ENCODE measurements at places on chromosomes 5 and 9.

GRCh38 chr5:151094852-151095245, 14.0 kb upstream of the TNIP1 start:
- no peak for DNase-seq

DNA sequence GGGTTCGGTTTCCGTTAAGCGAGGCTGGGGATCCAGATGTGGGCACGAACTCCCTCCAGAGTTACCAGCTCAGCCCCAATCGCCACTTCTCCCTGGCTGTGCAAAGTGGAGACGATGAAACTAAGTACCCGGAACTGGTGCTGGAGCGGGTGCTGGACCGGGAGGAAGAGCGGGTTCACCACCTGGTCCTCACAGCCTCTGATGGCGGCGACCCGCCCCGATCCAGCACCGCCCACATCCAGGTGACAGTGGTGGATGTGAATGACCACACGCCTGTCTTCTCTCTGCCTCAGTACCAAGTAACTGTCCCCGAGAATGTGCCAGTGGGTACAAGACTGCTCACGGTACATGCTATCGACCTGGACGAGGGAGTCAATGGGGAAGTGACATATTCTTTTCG, 803 bp downstream of the PCDHGA7 start:
- DNase-seq: no peak

DNA sequence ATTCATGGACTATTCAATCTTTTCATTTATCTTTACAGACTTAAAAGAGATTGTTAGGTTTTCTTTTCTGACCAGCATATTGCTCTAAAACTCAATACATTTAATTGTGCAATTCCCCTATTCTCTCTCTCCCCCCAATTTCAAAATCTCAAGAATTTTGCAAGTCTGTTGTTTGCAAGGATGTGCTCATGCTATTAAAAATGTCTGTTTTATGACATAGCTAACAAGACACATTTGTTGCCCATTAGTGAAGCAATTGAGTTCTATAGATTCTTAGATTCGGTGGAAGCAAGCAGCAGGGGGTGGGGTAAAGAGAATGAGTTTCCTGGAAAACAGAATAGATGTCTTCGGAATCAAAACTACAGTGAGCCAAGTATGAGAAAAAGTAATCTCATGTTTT, 8.5 kb upstream of the CSNK1A1 start:
- no peak for DNase-seq

DNA sequence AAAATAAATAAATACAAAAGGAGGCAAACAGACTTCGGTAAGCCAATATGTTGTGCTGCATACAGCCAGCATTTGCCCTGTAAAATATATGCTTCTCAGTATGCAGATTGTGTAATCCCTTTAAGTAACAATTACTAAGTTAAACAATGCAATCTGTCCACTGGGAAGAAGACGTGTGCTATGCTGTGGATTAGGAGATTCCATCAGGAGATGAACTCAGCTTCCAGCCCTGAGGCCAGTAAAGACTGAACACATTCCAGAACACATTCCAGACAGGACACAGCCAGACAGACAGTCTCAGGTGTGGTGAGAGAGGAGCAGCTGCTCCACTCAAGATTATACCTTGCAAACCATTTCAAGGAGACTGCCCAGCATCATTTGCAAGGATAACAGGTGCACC, 97.8 kb downstream of the MPDZ start:
- DNase-seq: no peak

- DNase-seq: no peak
These were observed 1.1 kb upstream of the ANXA2R start for GRCh38 chr5:43041110-43041668.

- DNase-seq: no peak
These were observed 357.6 kb upstream of the RPS23 start for GRCh38 chr5:82635561-82636288.

DNA sequence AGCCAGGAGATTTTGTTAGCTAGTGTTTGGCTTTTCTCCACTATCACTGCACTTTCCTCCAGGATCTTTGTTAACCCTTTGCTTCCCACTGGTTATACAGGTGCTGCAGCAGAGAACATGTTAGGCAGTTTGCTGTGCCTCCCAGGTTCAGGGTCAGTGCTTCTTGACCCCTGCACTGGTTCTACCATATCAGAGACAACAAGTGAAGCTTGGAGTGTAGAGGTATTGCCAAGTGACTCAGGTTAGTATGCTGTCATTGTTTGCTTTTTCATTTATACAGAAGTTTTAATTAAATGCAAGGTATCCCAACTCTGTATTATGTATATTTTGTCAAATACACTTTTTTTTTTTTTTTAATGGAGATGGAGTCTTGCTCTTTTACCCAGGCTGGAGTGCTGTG, 68.4 kb downstream of the GAPVD1 start:
- DNase-seq: no peak

DNA sequence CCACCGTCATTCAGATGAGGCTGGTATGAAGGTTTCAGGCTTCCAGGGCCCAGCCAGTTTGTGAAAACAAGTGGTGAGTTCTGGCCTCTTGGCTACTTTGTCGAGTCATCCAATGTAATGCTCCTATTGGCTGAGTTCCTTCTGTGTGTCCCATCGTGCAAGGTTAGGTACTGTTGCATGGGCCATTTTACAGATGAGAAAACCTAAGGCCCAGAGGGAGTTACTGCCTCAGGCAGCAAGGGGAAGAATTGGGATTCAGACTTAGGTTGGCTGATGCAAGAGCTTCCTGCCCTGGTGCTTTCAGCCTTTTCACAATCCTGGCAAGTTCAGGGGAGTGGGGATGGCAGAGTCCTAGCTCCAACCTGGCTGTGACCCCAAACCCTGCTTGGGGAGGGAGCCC, 17.4 kb upstream of the PITX1 start:
- no peak for DNase-seq

DNA sequence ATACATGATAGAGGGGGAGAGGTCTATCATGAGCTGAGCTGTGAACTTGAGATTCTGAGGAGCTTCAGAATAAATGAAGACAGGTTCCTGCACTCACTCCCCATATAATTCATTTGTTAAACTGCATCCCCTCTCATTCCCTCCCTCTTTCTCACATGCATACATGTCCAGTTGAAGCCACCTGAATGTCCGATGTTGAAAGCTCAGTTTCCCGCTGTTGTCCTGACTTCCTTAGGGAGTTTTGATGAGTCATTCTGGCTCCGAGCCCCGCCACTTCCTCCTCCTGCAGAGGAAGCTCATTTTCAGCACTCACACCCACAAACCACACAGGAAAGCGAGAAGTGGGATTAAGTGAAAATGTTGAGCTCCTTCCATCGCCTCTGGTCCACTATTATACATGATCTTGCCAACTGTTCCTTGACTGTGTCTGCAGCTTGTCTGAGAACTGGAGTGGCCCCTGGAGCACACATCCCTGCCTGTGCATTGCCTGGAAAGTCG, 121.2 kb downstream of the CEMIP2 start:
- DNase-seq: peak; percentile 43

GRCh38 chr5:126377424-126377823, 45.8 kb upstream of the GRAMD2B start:
- no peak for DNase-seq

DNA sequence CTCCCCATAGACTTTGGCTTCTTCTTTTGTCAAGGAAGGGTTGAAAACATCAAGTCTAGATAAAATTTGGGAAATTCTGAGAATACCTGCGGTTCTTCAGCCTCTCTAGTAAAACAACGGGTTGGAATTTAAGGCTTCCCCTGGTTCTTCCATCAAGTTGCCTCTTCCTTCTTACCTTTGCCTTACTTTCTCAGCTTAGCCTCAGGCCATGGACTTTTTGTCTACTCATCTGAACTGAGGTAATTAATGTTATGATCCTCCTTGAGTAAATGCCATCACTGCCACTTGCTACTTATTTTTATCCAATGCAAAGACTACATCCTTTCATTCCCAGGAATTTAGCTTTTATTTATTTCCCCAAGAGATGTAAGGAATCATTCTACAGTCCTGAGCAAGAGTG, 184.4 kb downstream of the MPDZ start:
- no peak for DNase-seq

GRCh38 chr5:116044073-116044472, 11.8 kb downstream of the ARL14EPL start:
- no peak for DNase-seq

- no peak for DNase-seq
These were observed 19.2 kb downstream of the SLC25A25 start for GRCh38 chr9:128087262-128087661.

- DNase-seq: no peak
These were observed 5.3 kb upstream of the GFI1B start for GRCh38 chr9:132973166-132973565.

- no peak for DNase-seq
These were observed 179.7 kb downstream of the PIK3R1 start for GRCh38 chr5:68395302-68395701.

GRCh38 chr9:78865737-78866136, 568.8 kb downstream of the PSAT1 start:
- DNase-seq: no peak

DNA sequence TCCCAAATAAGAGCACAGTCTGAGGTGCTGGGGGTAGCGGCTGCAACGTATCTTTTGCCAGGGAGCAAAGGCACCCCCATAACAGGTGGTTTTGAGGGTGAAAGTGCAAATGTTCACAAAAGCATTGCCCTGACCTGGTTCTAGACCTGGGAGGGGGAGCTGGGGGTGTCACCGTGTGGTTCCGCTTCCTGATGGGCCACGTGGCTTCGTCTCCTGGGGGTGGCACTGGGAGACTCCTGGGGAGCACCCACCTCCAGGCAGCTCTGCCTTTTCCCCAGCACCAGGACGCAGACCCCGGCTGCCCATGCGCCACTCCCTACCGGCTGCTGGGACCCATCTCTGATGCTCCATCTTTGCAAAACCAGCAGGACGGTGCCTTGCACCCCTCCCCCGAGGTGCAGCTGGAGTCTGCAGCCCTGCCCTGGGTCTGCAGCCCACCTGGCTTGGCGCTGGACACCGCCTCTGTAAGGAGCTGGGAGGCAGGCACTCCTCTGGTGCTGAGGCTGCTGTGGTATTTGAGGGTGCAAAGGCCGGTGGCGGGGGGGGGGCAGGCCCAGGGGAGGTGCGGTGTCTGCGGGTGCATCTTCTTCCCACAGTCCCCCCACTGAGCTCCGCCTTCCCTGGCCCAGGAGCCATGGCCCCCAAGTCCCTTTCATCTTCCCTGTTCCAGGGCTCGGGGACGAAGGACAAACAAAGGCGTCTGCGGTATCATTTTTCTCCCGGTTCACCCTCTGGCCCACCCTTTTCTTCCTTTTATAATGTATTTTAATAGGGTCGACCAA, 29.8 kb upstream of the RXRA start:
- no peak for DNase-seq

- no peak for DNase-seq
These were observed 279.2 kb downstream of the NSG2 start for GRCh38 chr5:174324680-174325079.

- DNase-seq: no peak
These were observed 40.5 kb upstream of the IFNK start for GRCh38 chr9:27483576-27483975.

- DNase-seq: peak; percentile 48
These were observed at the start of gene FAT2 for GRCh38 chr5:151591144-151591819. Gene FAT2, minus strand, starts transcription at chr5:151591331. Its CDS starts 22,400 bp downstream, at chr5:151568931.

- no peak for DNase-seq
These were observed 206.2 kb downstream of the TTLL11 start for GRCh38 chr9:121886759-121887485.

- DNase-seq: no peak
These were observed 111.1 kb downstream of the VAV2 start for GRCh38 chr9:133880851-133881661.

DNA sequence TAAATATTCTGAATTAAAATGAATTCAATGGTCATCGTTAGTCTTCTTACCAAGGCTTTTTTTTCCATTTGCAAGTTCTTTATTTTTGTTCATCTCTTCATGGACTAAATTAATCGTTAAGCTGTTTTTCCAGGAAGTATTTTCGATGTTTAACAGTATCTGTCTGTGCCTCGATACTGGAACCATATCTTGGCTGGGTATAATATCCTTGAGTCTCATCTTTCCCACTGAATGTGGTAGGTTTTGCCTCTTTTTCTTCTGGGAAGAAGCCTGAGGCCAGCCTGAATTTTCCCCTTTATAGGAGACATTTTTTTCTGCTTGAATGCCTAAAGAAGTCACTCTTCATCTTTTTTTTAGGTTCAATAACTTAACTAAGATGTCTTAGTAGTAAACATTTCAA, 4.0 kb upstream of the SEPTIN8 start:
- DNase-seq: peak; percentile 1

Data from head of caudate nucleus (tissue), 42 donors.